ENCODE measurements at places on chromosomes 5 and 9. TPM values are rescaled to one million over a fixed set of nuclear protein-coding genes. Genes with fewer than 3 reads are reported as not detected.

Gene FOXD4L6
- not detected for total RNA-seq

Gene PRR7
- 7.8 TPM for total RNA-seq

Gene IFNA10
- total RNA-seq = not detected

Gene HTR4
- total RNA-seq = 3.8 TPM

Gene ANKRD34B
- not detected for total RNA-seq
